ENCODE measurements at places on chromosomes 2 and 18.

DNA sequence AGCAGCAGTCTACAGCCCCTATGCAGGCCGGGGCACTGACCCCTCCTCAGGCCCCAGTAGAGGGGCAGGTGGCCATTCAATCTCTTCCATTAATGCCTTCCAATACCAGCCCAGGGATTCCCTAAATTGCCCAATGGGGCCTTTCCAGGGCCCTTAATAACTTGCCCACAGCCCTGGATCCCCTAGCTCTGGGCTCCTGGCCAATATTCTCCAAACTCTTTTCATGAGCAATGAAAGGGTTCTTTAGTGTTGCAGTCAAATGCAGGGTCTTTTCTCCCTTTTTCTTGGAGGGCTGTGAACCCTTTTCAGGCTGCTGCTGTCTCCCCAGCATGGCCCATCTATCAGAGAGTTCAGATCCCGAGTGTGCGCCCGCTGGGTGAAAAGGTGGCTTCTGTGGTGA is 41.3 kb upstream of the SLC1A4 start:
- no peak for DNase-seq

- no peak for DNase-seq
Observed at GRCh38 chr2:100799686-100800085, 20.3 kb upstream of the NPAS2 start.

DNA sequence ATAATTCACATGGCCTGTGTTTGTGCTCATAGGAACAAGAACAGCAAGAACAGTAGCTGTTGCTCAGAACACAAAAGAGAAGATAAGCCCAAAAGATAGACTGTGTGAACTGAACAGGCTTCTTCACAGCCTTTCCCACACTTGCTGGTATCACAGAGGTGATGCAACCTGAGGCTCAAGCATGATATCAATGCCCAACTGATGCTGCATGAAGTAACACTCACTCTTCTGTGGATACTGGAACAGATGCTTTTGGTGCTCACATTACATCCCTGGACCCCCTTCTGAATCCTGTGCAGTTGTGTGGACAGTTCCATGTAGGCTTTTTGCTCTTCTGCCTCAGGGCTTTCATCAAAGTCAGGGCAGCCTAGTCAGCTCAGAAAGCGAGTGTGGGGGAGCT is 88.4 kb upstream of the RND3 start:
- no peak for DNase-seq

GRCh38 chr2:144480285-144480684 is 39.6 kb downstream of the ZEB2 start:
- no peak for DNase-seq

DNA sequence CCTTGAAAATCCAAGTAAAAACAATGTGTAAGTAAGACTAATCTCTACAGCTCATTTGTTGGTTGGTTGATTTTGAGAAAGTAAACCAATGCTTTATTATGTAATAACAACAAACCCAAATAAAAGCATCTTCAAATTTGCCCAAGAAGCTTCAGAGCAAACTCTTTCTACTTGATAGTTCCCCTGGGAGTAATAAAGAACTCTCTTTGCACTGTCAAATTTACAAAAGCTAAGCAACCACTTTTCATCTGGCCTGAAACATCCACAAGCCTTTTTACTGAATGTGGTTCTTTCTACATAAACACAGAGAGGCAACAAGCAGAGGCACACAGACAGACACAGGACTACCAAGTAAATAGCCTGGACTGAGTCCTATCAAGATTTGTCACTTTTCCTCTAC is 28.8 kb upstream of the CACNB4 start:
- no peak for DNase-seq

- no peak for DNase-seq
Observed at GRCh38 chr18:55981712-55982475, 393.9 kb upstream of the TCF4 start.
